ENCODE measurements at places on chromosomes 2 and 18.

DNA sequence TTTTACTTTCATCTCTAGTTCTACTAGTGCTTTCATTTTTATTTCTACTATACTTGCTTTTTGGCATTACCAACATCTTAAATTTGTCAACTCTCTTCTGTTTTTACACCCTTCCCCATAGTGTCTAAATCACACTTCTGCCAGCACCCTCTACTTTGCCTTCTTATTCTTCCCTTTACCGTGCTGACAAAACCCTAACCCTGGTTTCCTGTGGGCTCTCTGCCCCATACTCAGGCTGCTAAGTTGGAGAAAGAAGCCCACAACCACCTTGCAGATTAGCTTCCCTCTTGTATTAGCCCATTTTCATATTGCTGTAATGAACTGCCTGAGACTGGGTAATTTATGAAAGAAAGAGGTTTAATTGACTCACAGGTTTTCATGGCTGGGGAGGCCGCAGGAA is 24.8 kb downstream of the GIGYF2 start:
- no peak for DNase-seq

DNA sequence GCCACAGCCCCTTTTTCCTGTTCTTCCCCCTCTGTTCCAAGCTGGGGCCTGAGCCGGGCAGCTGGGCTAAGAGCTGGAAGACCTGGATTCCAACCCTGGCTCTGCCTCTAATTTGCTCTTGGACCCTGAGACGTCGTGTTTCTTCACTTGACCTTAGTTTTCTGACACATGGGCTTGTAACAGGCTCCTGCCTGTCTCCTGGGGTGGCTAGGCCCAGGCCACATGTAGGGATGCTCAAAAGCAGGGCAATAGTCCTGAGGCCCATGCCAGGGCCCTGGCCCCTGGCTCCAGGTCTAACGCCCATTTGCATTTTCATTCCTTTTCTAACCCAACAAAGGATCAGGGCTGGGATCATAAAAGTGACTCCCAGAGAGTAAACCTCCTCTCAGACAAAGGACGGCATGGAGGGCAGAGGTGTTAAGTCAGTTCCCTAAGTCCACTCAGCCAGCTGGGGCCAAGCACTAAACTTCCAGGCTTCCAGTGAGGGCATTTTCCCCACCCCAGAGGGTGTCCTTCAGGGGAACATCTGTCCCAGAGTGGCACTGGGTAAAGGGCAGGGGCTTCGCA is 16.6 kb upstream of the DNMT3A start:
- no peak for DNase-seq

GRCh38 chr2:105870858-105871257 is 126.1 kb downstream of the NCK2 start:
- DNase-seq, result no peak

GRCh38 chr2:34105006-34105767 is 506.1 kb upstream of the FAM98A start:
- no peak for DNase-seq

DNA sequence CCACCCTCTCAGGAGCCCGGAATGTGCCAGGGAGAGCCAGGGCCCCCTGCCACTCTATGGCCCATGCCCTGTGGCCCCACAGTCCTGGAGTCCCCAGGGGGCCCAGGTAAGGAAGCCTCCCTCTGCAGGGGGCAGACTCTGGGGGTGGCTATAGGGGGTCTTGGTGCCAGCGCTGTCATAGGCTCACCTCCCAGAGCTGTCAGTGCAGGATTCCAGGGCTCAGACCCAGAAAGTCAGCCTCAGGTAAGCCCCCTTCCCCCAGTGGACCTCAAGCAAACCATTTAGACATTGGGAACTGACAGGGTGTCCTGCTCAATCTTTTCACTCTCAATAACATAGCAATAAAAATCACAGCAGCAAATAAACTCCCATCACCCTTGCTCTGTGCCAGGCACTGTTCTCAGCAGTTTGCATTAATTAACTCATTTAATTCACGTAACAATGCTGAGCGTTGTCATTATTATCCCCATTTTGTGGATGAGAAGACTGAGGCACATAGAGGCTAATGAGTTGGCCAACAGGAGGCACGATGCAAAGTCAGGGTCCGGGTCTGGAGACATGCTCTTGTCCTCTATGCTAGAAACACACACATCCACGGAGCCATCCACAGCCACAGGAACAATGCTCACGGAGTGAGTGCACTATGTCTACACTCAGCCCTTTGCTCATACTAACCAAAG is 79.6 kb downstream of the TNS1 start:
- DNase-seq, result no peak

DNA sequence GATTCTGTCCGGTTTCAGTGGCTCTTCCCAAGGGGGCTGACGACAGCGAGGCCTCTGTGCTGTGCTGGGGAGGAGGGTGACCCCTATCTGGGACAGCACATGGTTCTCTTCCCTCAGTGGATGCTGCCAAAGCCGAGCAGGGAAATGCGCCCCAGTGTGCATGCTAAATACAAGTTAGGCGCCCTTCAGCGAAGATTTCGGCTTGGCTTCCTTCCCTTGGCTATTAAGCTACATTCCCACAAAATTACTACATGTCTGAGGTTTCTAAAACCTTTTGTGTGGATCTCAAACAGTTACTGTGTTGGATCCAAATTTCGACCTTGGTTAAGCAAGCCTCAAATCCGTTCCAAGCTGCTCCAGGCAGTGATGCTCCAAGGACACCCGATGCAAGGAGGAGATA is 440.3 kb downstream of the NRXN1 start:
- no peak for DNase-seq

DNA sequence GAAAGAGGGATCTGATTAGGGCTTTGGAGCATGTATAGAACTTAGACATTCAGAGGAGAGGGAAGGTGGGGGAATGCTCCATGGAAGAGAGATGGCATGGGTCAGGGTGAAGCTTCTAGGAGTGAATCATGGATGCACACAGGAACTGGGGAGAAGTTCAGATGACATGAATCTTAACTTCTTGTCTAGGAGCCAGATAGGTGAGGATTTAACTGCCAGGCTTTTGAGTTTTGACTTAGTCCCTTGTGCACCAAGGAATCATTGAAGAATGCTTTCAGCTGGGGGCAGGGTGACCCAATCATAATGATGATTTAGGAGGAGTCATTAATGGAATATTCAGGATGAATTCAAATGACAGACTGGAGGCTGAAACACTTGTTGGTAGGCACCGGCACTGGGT is 48.7 kb downstream of the ACYP2 start:
- DNase-seq, result no peak

All from activated naive CD8-positive, alpha-beta T cell treated with anti-CD3 and anti-CD28 coated beads, Interleukin-2, amount 50 U/mL, for 24 hours (primary cell).